ENCODE measurements at places on chromosomes 4 and X. TPM values are rescaled to one million over a fixed set of nuclear protein-coding genes. Genes with fewer than 3 reads are reported as not detected.

Gene SOWAHD
- 9.5 TPM for total RNA-seq

DNA sequence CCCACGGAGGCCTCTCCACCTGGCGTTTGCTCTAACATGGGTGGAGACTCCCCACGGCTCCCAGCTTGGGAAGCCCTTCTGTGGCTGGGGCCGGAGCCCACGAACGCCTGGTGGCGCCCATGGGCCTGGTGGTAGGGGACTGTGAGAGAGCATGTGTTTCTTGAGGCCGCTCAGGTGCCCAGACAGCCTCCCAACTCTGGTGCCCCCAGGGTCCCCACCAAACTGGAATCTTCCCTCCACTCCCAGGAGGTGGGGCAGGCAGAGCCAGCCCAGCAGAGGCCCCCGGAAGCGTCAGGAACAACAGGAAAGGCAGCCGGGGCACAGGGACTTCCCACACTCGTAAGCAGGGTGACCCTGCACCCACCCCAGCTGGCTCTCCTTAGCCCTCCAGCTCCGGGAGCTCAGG lies 33.3 kb upstream of the FGFR3 start:
- DNase-seq, result no peak
- no peaks in the 10 kb centered on the region for H3K36me3 ChIP-seq
- H3K27me3 ChIP-seq, result peaks cover 23% of the 10 kb centered on the region

Gene ADAMTS3
- total RNA-seq, result 1.2 TPM

DNA sequence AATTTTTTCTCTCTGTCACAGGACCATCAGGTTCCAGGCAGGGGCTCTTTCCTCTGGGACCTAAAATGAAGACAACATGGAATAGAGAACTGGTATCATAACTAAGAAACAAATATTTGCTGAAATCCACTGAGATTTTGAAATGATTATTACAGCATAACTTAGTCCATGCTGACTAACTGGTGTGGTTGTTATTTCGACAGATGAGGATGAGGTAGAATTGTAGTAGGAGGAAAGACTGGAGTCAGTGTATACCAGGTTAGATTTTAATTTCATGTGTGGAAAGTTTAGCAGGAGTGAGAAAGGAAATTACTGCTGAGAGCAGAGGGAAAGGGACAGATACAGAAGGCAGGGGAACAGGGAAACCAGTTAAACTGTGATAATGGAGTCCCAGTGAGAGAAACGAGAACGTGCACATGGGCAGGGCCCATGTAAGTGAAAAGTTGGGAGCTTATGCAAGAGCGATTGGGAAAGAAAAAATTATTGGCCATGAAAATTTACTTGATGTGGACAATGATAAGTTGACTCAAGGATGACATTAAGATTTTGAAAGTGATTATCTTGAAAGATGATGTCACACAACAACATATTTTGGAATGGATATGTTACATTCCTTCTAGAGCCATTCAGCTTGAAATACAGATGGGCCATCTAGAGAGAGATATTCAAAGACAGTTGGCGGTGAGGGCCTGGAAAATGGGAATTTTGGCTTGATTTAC lies 98.7 kb upstream of the DDIT4L start:
- no peak overlapping the region for H3K4me3 ChIP-seq
- DNase-seq, result no peak
- H3K36me3 ChIP-seq, result no peaks in the 10 kb centered on the region

GRCh38 chr4:1714303-1715001 lies 2.3 kb upstream of the SLBP start:
- H3K36me3 ChIP-seq, result peaks cover 40% of the 10 kb centered on the region
- peak; percentile 38 for DNase-seq
- peaks cover 89% of the 10 kb centered on the region for H3K4me1 ChIP-seq
- H3K4me3 ChIP-seq, result no peak overlapping the region
- no peak overlapping the region for H3K27ac ChIP-seq
- H3K27me3 ChIP-seq, result no peaks in the 10 kb centered on the region

Gene CXorf58
- not detected for total RNA-seq

Gene CXXC4
- total RNA-seq, result 1.4 TPM

GRCh38 chr4:87089368-87089767 lies 131.1 kb downstream of the KLHL8 start:
- DNase-seq, result no peak

- no peak for DNase-seq
- no peak overlapping the region for H3K27ac ChIP-seq
- no peak overlapping the region for H3K4me3 ChIP-seq
- H3K27me3 ChIP-seq, result no peaks in the 10 kb centered on the region
- peaks cover 100% of the 10 kb centered on the region for H3K36me3 ChIP-seq
Measured at GRCh38 chr4:41949531-41949930, 14.3 kb downstream of the TMEM33 start.

- no peaks in the 10 kb centered on the region for H3K4me1 ChIP-seq
- no peaks in the 10 kb centered on the region for H3K27me3 ChIP-seq
- H3K36me3 ChIP-seq, result peaks cover 10% of the 10 kb centered on the region
- DNase-seq, result no peak
- no peak overlapping the region for H3K4me3 ChIP-seq
- no peak overlapping the region for H3K27ac ChIP-seq
Measured at GRCh38 chrX:123713841-123714240, 19.0 kb downstream of the THOC2 start.

Gene NSDHL
- 10.3 TPM for total RNA-seq

Gene POLN
- total RNA-seq, result 3.0 TPM

Gene MID1
- total RNA-seq, result 2.0 TPM

DNA sequence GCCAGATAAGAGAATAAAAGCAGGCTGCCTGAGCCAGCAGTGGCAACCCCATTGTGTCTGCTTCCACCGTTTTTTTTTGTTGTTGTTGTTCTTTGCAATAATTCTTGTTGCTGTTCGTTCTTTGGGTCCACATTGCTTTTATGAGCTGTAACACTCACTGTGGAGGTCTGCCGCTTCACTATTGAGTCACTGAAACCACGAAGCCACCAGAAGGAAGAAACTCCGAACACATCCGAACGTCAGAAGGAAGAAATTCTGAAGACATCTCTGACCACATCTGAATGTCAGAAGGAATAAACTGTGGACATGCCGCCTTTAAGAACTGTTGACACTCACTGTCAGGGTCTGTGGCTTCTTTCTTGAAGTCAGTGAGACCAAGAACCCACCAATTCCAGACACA lies 110.5 kb downstream of the PCDH18 start:
- no peak overlapping the region for H3K4me3 ChIP-seq
- H3K36me3 ChIP-seq, result no peaks in the 10 kb centered on the region
- H3K27ac ChIP-seq, result no peak overlapping the region
- no peaks in the 10 kb centered on the region for H3K4me1 ChIP-seq
- DNase-seq, result no peak

Gene UNC5C
- 15.0 TPM for total RNA-seq

- H3K27ac ChIP-seq, result no peak overlapping the region
- no peak for DNase-seq
- H3K27me3 ChIP-seq, result no peaks in the 10 kb centered on the region
- no peak overlapping the region for H3K4me3 ChIP-seq
- H3K4me1 ChIP-seq, result no peaks in the 10 kb centered on the region
- no peaks in the 10 kb centered on the region for H3K36me3 ChIP-seq
Measured at GRCh38 chr4:156962528-156962974, 9.0 kb downstream of the PDGFC start.

GRCh38 chr4:37922328-37922727 lies 31.4 kb downstream of the TBC1D1 start:
- H3K27ac ChIP-seq, result no peak overlapping the region
- H3K4me3 ChIP-seq, result no peak overlapping the region
- no peaks in the 10 kb centered on the region for H3K27me3 ChIP-seq
- no peaks in the 10 kb centered on the region for H3K36me3 ChIP-seq
- peaks cover 12% of the 10 kb centered on the region for H3K4me1 ChIP-seq
- DNase-seq, result no peak

DNA sequence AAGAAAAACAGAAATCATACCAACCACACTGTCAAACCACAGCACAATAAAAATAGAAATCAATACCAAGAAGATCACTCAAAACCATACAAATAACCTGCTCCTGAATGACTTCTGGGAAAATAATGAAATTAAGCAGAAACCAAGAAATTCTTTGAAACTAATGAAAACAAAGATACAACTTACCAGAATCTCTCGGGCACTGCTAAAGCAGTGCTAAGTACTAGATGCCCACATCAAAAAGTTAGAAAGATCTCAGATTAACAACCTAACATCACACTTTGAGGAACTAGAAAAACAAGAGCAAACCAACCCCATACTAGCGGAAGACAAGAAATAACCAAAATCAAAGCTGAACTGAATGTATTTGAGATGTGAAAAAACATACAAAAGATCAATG lies 33.2 kb downstream of the AWAT2 start:
- no peaks in the 10 kb centered on the region for H3K27me3 ChIP-seq
- H3K27ac ChIP-seq, result no peak overlapping the region
- H3K36me3 ChIP-seq, result no peaks in the 10 kb centered on the region
- no peak overlapping the region for H3K4me3 ChIP-seq
- H3K4me1 ChIP-seq, result no peaks in the 10 kb centered on the region
- DNase-seq, result no peak

DNA sequence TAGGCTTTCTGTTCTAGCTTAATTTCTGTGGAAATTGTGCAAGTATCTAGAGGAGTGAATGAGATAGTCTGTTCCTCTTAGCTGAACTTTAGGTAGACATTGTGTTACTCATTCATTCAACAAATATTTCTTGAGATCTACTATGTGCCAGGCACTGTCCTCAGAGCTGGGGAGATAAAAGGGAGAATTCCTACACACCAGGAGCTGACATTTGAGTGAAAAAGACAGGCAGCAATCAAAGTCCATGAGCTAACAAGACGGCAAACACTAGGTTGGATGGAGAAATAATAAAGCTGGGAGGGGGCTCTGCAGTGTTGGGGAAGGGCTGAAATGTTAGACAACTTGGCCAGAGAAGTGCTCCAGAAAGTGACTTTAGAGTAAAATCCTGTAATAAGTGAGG lies 80.1 kb downstream of the MED28 start:
- H3K4me3 ChIP-seq, result no peak overlapping the region
- H3K27me3 ChIP-seq, result no peaks in the 10 kb centered on the region
- H3K27ac ChIP-seq, result no peak overlapping the region

GRCh38 chr4:2386717-2387116 lies 31.7 kb downstream of the ZFYVE28 start:
- no peak overlapping the region for H3K27ac ChIP-seq
- DNase-seq, result no peak
- H3K4me3 ChIP-seq, result no peak overlapping the region
- H3K36me3 ChIP-seq, result no peaks in the 10 kb centered on the region
- H3K27me3 ChIP-seq, result peaks cover 19% of the 10 kb centered on the region

Gene ASB12
- total RNA-seq, result not detected

DNA sequence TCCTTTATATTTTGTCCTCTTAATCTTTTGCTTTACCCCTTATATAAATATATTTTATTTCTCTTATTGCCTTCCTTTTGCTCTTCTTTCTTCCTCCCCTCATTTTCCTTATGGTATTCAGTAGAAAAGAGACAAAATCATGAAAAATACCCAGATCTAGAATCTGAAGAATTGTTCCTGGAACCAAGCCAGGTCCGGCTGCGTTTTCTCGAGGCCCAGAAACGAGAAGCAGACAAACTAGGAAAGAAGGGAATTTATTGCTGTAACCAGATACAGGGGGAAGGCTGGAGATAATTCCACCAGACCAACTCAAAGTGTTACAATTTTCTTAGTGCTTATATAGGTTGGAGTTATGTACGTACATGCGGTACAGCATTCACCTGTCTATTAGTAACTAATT lies 328.7 kb downstream of the GABRG1 start:
- no peaks in the 10 kb centered on the region for H3K36me3 ChIP-seq
- no peak for DNase-seq
- H3K4me1 ChIP-seq, result no peaks in the 10 kb centered on the region
- no peaks in the 10 kb centered on the region for H3K27me3 ChIP-seq

GRCh38 chr4:149370785-149371420 lies 444.7 kb downstream of the IQCM start:
- peaks cover 3% of the 10 kb centered on the region for H3K27me3 ChIP-seq
- H3K4me3 ChIP-seq, result no peak overlapping the region
- no peaks in the 10 kb centered on the region for H3K4me1 ChIP-seq
- H3K36me3 ChIP-seq, result no peaks in the 10 kb centered on the region
- no peak for DNase-seq
- no peak overlapping the region for H3K27ac ChIP-seq

DNA sequence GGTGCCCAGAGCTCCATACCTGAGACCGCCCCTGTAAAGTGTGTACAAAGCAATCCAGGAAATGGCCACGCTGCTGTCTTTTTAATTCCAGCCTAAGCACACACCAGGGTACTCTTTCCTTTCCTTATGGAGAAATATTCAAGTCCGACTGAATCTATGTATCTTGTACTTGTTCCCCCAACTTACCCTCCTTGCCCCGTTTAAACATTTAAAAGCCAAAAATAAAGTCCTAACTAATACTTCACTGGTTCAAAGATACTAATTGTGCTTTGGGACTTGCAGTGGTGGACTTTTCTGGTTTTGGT lies 731 bp upstream of the AMMECR1 start:
- peak overlapping the region; percentile 90 for H3K27ac ChIP-seq
- no peak for DNase-seq
- H3K27me3 ChIP-seq, result no peaks in the 10 kb centered on the region
- peaks cover 10% of the 10 kb centered on the region for H3K4me1 ChIP-seq

DNA sequence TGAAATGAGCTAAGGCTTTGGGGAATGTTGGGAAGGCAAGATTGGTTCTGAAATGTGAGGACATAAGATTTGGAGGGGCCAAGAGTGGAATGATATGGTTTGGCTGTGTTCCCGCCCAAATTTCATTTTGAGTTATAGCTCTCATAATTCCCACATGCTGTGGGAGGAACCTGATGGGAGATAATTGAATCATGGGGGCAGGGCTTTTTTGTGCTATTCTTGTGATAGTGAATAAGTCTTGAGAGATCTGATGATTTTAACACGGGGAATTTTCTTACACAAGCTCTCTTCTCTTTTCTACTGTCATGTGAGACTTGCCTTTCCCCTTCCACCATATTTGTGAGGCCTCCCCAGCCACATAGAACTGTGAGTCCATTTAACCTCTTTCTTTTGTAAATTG lies 157.6 kb upstream of the C1QTNF7 start:
- H3K27ac ChIP-seq, result no peak overlapping the region
- no peaks in the 10 kb centered on the region for H3K27me3 ChIP-seq
- H3K4me1 ChIP-seq, result no peaks in the 10 kb centered on the region

DNA sequence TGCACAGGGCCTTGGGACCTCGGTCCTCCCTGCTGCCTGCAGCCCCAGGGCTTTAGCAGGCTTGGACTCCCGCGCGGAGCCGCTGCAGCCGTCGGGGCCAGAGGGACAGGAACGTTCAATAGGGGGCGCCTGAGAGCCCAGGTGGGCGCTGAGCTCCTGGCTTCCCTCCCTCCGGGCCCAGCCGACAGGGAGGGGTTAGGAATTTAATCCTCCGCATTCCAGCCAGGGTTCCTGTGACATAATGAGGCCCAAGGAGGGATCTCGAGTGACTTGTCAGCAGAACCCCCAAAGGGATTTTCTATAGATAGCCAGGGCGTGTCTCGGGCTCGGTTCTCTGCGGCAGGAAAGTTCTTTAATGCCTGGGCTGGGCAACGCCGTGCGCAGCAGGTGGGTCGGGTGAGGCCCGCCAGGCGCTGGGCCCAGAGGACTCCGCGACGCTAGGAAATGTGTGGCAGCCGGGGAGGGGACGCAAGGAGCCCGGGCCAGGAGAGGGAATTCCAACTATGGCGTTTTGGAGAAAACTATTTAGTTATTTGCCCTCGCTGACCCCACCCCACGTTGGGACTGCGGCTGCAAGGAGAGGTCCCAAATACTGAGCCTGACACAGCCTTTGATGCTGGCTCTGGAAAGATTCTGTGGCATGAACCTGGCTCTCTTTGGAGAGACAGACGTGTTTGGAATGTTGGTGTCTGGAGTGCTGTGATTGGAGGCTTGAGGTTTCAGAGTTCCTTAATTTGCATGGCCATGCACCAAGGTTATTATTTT lies 285.2 kb upstream of the GATB start:
- H3K27me3 ChIP-seq, result peaks cover 3% of the 10 kb centered on the region
- no peak overlapping the region for H3K27ac ChIP-seq
- H3K4me1 ChIP-seq, result peaks cover 3% of the 10 kb centered on the region
- no peak for DNase-seq
- no peak overlapping the region for H3K4me3 ChIP-seq

Gene NOX1
- not detected for total RNA-seq
